T follicular helper cell (primary cell): ENCODE measurements at places on chromosomes 2 and 18.

DNA sequence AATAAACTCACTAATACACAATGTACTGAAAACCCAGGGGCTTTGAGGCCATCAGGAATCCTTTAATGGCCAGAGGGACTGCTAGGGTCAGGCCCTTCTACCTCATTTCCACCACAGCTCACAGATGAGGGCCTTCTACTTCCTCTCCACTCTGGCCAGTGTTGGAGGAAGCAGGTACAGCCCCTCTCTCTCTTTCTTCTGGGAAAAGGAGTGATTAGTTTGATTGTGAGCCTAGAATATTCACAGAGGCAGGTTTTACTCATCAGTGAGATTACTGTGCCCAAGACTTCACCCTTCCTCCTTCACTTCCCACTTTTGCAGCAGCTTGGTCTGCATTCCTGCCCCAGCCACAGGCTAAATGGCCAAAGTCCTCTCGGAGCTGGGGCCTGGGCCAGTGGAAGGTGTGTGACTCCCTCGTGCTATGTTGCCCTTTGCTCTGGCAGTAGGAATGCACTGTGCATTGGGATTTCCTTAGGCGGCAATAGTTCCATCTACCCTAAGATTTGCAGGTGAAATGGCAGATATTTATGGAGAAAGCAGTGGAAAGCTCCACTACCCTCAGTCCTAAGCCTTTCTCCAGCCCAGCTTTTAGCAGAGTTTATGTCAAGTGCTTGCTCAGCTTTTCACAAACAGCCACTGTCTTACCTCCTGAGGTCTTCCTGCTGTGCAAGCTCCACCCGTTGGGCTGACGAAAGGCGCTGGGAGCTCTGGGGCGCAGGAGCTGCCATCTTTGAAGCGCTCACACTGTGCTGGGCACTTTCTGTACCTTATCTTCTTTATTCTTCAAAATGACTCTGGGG lies 36.2 kb upstream of the YES1 start:
- DNase-seq = no peak

- DNase-seq = no peak
Measured at GRCh38 chr18:35142275-35142615, 98.6 kb upstream of the ZNF397 start.

DNA sequence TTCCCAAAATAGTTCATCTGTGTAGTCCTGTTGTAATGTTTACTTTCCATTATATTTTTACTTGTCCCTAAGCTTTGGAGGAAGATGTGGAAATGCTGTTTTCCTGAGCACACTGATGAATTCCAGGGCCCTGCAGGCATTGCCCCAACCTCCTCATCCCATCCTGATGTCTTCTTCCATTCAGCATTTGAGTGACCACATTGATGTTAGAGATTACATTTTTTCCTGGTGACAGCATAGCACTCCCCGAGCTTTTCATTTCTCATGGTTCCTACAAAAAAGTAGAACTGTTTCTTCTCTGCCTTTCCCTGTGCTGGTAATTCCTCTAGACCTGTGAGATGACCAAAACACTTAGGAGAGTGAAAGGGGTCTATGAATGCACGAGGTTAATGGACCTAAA lies 4.8 kb downstream of the IL36A start:
- DNase-seq = no peak

GRCh38 chr2:152661076-152661475 lies 56.2 kb downstream of the PRPF40A start:
- no peak for DNase-seq

DNA sequence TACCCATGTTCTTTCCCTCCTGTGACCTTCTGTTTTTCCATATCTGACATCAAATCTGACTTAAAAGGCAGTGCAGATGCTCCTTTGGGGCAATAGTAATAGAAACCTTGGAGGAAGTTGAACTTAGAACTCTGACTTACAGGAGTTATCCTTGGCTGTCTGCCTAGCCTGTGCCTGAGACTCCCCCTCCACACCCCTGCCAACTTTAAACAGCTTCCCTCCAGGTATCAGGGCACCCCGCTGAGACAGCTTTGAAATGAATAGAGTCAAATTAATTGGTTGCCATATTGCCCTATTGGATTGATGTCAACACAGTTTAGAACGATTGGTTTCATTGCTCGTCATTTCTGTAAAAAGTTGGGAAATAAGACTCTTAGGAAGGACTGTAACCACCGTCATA lies 322.0 kb downstream of the PRKCE start:
- DNase-seq = no peak

DNA sequence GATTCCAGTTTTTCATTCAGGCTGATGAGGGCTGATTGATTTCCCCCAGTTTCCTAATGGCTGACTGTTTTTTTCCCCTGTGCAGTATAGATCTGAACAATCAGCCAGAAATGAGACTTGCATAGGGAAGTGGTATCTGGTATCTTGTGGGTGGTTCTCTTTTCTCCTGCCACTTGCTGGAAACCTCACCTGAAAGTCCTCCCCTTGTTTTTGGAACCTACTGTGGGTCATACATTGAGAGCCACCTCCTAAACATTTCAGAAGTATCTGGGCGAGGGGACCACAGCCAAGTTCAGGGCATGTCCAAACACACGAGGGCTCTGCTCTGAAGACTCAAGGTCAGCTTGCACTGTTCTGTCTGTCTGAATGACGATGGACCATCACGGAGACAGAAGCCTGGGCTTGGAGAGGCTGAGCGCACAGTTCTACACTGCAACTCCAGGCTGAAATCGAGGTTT lies 19.3 kb downstream of the ALPK2 start:
- no peak for DNase-seq

GRCh38 chr2:67041051-67041450 lies 356.1 kb upstream of the ETAA1 start:
- DNase-seq = no peak

DNA sequence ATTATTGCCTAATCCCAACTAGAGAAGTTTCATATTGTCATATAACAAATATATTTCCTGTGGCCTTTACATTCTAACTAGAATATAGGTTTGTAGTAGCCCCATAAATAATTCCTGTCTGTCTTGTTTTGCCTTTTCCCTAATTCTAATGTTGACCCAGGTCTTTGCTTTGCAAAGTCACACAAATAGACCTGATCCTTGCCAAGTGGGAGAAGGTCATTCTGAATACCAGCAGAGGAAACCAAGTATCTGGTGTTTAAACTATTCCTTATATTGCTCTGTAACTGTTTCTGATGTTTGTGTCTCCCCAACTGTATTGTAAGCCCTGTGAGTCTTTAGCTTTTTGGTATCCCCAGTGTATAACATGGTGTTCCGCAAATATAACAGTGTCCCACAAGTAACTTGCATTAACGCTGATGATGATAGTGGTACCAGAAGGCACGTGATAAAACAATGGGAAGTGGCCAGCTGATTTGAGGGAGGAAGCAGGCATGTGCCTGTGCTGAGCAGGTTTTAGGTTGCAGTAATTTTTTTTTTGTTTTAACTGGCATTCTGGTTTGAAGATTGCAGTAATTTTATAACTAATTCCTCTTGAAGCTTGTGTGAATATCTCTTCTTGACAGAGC lies 11.1 kb downstream of the HADHB start:
- no peak for DNase-seq

DNA sequence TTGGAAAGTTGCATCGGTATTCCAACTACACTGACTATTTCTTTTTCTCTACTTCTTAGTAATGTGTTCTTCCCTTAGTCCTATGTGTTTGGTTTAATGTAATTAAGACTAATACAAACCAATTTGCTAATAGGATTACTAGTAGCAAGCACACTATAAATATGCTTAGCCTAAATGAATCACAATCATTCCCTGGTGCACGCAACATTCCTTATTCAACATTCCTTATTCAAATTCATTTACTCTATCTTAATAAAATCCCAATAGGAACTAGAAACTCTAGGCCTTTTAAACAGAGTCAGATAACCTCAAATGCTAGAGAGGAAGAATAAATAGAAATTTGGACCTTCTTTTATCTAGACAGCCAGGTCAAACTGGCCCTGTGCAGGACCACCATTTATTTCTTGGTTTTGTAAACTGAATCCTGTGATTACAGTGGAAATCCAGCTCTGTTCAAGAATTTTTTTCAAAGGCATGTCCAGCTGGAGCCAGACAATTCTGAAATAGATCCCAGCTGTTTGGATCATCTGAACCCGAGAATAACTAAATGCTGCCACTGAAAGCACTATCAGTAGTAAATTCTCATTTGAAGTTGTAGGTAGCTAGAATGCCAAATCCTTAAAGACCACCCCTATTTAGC lies 103.1 kb downstream of the PPP1R1C start:
- no peak for DNase-seq

GRCh38 chr18:45275367-45276113 lies 339.7 kb upstream of the SLC14A2 start:
- DNase-seq = no peak

GRCh38 chr2:203697190-203697589 lies 9.2 kb upstream of the CD28 start:
- DNase-seq = no peak

- no peak for DNase-seq
Measured at GRCh38 chr2:184597571-184597991, 748 bp upstream of the ZNF804A start.

DNA sequence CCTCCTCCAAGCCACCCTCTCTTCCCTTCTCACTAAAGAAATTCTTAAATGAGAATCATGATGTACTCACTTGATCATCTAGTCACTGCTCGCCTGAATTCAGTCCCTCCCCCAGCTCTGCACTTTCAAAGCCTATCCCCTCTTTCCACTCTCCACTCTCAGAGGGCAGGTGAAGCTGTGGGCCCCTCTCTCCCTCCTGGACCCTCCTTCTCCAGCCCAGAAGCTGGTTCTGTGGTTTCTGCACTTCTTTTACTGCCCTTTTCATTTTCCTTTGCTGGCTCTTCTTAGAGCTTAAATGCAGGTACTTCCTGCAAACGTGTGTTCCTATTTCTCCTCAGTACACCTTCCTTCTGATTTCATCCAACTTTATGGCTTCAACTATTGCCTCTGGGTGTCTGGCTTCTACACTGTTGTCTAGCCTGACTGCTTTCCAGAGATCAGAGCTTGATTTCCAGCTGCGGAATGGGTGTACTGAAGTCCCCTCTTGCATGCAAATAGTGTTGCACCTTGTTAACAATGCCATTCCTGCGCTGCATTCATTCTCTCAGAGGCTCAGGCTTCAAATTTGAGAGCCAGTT lies 15.3 kb upstream of the TXNDC2 start:
- DNase-seq = no peak

- no peak for DNase-seq
Measured at GRCh38 chr2:174334781-174335251, at the start of gene SP9. Gene SP9, plus strand, starts transcription at chr2:174334954. Its CDS starts 139 bp downstream, at chr2:174335093.

DNA sequence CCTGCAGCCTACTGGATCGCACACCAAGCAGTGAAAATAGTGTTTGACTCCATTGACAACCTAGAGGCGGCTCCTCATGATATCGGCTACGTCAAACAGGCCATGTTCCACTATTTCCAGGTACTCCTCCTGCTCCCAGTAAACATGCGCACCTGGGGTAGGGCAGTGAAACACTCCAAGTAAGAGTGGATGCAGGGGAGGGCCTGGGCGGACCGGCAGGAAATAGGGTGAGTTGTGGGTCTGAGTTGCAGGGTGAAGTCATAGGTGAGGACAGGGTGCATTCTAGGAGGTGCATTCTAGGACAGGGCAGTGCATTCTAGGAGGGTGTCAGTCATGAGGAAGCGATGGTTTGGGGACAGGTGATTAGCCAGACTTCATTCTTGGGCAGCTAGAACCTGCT lies 5.0 kb downstream of the NAGK start:
- no peak for DNase-seq

DNA sequence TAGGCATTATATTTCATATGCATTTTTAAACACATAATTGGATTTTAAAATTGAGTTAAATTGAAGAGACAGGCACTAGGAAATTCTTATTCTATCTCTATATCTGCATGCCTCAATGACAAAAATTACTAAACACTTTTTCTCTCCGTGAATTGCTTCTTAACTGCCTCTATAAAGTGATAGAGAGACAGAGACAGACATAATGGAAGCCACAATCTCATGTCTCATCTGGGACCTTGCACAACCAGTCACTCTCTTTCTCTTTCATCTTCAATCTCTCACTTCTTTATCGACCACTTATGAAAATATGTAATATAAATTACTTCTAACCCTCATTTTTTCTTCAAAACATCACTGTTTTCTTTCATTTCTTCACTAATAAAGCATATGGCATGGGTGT lies 238.9 kb upstream of the ZNF804A start:
- DNase-seq = no peak

DNA sequence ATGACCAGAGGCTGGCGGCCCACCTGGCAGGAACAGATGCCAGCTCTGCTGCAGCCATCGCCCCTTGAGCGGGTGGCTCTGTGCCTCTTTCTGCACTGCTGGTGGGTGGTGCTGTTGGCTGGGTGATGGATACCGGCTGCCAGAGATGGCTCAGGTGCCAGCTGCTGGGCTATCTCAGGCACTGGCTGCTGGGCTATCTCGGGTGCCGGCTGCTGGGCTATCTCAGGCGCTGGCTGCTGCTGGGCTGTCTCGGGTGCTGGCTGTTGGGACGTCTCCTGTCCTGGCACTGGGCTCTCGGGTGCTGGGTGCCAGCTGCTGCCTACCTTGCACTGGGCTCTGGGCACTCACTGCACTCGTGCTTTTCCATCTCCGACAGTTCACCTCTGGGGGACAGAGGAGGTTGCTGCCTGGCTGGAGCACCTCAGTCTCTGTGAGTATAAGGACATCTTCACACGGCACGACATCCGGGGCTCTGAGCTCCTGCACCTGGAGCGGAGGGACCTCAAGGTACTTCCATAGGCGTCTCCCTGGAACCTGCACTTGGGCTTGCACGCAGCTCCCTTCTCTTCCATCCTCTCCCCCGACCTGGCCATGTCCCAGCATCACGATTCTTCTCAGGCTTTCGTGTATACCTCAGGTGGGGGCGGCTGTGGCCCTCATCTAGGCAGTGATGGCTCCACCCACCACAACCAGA lies 98.4 kb downstream of the USP40 start:
- DNase-seq = no peak

GRCh38 chr2:14120376-14120775 lies 512.1 kb upstream of the LRATD1 start:
- no peak for DNase-seq

GRCh38 chr18:44520981-44521667 lies 159.6 kb upstream of the SETBP1 start:
- no peak for DNase-seq

- DNase-seq = no peak
Measured at GRCh38 chr2:229392196-229392595, 121.1 kb upstream of the PID1 start.

DNA sequence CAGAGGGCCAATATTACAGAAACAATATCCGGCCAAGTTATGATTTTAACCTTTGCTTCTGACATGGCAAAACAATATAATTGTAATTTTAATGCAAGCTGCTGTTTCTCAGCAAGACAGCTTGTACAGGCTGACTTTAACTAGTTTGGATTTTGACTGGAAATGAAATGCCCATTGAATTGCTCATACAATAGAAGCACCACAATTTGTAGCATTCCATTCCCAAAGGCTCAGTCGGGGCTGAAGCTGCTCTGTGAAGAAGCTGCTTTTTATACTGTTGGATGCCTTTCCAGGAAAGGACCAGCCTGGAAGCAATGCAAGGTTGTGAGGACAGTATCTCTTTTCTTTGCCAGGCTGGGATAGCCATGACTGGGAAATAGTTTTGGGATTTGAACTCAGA lies 677.0 kb upstream of the FANCL start:
- no peak for DNase-seq

DNA sequence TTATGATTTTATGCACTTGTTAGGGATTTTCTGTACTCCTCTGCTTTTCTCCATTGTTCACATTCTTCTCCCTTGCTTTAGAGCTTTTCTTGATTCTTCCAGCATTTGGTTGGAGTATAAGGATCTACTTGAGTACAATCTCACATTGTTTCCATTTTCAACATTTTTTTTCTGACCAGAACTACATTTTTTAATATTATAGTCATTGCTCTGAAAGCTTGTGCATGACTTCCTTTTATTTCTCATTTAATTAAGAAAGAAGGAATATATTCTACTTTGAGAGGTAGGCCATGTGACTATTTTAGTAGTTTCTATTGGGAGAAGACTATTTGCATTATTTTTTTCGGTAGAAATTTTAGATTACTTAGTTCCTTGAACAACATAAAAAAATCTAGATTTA lies 200.4 kb downstream of the TMEM247 start:
- no peak for DNase-seq
